SJCRH30 (cell line): ENCODE measurements at places on chromosomes 12 and 14.

- DNase-seq, result no peak
These were observed 186.9 kb upstream of the FLRT2 start for GRCh38 chr14:85342858-85343607.

GRCh38 chr14:37428954-37429353 is 166.1 kb downstream of the FOXA1 start:
- no peak for DNase-seq

GRCh38 chr14:102275866-102276265 is 29.1 kb downstream of the MOK start:
- no peak for DNase-seq

DNA sequence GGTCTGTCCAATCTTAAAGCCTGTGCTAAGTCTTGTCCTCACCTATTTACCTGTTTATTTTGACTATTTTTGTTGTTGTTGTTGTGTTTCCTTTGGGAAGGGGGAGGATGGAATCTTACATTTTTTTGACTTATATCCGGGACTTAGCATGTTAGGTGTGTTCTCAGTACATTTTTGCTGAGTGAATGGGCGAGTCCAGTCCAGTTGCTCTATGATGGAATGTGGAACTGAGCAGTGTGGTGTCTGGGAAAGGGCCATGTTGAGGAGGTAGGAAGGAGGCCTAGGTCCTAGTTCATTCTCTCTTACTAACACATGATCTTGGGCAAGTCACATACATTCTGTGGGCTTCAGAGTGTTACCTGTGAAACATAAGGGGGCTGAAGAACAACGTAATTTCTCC is 80.9 kb upstream of the SLC38A2 start:
- DNase-seq, result no peak

DNA sequence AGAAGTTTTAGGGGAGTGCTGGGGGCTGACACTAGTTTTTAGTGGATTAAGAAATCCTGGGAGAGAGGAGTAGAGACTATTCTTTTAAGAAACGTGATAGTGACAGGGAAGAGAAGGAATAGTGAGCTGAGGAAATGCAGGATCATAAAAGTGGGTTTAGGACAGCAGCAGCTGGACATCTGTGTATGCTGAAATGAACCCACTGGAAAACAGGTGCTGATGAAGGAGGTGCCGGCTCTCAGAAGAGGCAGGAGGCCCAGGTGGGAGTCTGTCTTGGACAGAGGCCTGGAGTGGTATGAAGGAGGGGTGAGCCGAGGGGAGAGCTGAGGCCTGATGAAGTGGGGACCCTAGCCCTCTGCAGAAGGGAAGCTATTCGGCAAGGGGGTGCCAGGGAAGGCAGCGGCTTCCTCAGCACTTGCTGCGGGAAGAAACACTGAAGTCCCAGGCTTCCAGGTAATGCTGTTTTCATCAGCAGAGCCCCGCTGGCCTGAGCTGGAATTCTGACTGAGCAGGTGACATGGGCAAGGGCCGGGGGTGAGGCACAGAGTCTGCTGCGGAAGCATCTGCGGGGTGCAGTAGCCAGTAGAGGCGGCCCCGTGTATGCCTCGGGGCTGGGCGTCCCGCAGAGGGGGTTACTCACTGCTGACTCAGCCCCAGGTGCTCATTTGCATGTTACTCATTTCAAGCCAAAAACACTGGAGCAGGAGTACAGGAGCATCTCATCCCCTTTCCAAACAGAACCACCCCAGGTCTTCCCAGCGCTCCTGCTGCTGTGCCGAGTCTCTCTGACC is 89.7 kb downstream of the TMCC3 start:
- peak; percentile 32 for DNase-seq

DNA sequence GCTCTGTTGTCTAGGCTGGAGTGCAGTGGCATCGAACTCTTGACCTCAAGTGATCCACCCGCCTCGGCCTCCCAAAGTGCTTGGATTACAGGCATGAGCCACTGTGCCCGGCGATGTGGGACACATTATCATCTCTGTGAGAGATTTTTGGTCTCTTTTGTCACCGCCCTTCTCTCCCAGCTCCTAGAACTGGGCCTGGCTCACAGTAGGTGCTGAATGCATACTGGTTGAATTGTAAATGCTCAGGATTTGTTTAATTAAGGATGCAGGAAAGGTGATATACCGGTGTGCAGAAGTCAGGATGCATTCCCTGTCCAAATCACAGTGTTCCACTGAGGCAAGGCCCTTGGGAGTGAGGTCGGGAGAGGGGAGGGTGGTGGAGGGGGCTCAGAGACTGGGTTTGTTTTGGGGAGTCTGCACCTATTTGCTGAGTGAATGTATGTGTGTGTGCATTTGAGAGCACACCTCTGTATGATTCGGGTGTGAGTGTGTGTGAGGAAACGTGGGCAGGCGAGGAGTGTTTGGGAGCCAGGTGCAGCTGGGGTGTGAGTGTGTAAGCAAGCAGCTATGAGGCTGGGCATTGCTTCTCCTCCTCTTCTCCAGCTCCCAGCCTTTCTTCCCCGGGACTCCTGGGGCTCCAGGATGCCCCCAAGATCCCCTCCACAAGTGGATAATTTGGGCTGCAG is 1.0 kb upstream of the KRT18 start:
- DNase-seq, result no peak

GRCh38 chr12:32030676-32031075 is 71.5 kb downstream of the RESF1 start:
- DNase-seq, result no peak

DNA sequence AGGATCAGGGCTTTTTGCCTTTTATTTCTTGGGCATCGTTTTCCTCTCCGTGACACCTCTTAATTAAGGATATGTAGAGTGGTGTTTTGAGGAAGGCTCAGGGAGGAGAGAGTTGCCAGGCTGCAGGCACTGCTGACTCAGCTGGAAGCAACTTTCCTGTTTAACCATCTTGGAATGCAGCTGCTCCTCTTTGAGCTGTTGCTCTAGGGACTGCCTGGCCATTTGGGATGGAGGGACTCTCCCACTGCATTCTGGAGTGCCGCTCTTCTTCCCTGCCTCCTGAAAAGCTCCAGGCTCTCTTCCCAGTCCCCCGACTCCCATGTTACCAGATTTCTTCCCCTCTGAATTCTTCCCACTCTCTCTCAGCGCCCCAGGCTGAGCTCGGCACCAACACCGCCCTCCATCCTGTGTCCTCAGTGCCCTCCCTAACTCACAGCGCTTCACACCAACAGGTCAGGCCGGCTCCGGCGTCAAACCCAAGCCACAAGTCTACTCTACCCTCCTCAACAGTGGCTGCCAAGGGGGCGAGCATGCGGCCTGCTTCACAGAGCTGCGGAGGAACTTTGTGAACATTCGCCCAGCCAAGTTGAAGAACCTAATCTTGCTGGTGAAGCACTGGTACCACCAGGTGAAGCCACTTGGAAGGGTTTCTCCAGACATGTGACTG is 5.9 kb downstream of the OAS3 start:
- no peak for DNase-seq

GRCh38 chr14:100176811-100177327 is 17.4 kb upstream of the DEGS2 start:
- no peak for DNase-seq

- DNase-seq, result no peak
These were observed 25.4 kb upstream of the HDAC7 start for GRCh38 chr12:47845081-47845480.

DNA sequence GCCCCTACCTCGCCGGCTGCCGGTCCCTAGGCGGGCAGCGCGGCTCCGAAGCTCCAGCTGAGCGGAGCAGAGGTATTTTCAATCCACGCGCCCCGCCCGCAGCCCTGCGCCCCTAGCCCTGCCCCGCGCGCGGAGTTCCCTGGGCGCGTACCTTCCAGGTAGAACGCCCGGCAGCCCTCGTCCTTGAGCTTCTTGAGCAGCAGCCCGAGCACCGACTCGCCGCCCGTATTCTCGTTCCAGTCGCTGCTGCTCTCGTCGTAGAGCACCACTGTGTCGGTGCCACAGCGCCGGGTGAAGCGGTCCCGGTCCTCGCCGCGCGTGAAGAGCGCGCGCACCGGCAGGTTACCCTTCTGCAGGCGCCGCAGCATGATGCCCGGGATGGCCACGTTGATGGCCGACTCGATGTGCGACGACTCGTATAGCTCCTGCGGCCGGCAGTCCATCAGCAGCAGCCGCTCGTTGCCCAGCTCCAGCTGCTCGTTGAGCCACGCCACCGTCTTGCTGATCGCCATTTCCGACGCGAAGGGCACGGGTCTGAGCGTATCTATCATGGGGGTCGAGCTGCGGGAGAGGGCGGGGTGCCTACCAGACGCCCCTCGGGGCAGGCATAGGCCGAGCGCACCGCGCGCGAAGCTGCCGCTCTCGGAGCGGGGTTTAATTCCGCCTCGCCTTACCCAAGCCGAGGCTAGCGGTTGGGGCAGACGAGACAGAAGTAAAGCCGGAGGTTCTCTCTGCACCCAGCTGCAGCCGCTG is 636 bp downstream of the DUSP6 start:
- no peak for DNase-seq

DNA sequence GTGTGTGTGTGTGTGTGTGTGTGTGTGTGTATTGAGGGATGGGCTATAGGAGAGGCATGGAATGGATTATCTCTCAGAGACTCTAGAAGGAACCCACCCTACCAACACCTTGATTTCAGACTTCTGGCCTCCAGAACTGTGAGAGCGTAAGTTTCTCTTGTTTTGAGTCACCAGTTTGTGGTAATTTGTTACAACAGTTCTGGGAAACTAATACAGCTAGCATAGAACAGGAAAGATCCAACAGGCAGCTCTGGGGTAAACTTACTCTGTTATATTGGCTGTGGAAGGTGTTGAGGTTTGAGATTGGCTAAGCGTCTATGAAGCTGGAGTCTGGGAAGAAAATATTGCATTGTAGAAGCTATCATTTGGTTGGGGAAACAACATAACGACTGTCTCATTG is 334.3 kb downstream of the AACS start:
- DNase-seq, result no peak

- DNase-seq, result no peak
These were observed 100.4 kb downstream of the RFLNA start for GRCh38 chr12:124395284-124395752.

DNA sequence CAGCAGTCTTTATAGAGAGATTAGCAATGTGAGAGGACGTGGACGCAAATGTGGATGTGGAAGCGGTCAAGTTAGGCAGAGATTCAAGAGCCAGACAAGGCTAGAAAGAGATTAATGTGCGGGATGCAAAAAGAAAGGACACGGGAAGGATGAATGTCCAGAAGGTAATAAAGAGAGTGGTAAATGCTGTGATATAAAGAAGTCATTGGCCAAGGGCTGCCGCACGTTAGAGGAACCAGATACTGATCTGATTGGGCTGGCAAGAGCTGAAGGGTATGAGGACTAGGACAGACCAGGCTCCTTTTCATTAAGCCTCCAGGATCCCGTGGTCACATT is 59.5 kb downstream of the DHRS2 start:
- DNase-seq, result no peak

- DNase-seq, result no peak
These were observed 32.2 kb upstream of the PTPRQ start for GRCh38 chr12:80411787-80412186.

- DNase-seq, result no peak
These were observed 3.1 kb upstream of the TPH2 start for GRCh38 chr12:71935594-71935993.

GRCh38 chr14:53634793-53635192 is 321.8 kb downstream of the BMP4 start:
- no peak for DNase-seq

DNA sequence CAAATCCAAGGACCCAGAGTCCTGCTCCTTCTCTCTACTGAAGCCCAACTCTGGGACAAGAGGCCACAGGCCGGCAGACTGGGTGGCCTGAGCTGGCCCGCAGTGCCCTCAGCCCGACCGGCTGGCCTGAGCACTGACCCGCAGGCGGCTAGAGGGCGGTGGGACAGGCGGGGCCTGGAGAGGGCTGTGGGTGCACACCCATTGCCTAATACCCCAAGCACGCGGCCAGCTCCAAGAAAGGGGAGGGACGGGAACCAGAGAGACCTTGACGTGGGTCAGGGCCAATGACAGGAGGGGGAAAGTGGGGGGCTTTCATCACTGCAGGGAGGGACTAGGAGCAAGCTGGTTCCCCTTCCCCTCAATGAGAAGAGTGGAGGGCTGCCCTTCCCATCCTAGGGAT is 2.0 kb upstream of the WNT10B start:
- no peak for DNase-seq

- DNase-seq, result no peak
These were observed 45.7 kb downstream of the TMEM132C start for GRCh38 chr12:128312661-128313060.

GRCh38 chr12:1760566-1761382 is 59.6 kb upstream of the LRTM2 start:
- DNase-seq, result no peak

DNA sequence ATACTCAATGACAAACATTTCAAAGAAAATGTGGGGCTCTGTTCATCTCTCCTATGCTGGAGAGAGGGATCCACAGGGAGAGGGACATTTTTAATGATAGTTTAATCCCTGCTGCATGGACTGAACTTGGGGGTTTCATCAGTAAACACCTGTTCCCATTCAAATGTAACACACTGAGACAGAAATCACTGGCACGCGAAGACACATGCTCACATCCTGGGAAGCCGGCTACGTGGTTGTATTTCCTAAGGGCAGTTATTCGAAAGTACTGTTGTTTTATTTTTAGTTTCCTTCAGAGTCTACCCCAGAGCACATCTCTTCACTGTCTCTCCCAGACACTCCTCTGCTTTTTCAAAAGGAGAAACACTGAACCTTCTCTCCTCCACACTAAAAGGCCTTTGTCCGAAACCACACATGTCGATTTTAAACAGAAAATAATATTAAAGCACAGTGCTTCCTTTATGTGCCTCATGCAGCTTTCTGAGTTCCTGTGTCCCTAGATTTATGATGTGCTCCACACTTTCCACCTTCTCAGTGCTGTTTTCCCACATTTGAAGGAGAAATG is 52.8 kb downstream of the PTHLH start:
- DNase-seq, result peak; percentile 11

DNA sequence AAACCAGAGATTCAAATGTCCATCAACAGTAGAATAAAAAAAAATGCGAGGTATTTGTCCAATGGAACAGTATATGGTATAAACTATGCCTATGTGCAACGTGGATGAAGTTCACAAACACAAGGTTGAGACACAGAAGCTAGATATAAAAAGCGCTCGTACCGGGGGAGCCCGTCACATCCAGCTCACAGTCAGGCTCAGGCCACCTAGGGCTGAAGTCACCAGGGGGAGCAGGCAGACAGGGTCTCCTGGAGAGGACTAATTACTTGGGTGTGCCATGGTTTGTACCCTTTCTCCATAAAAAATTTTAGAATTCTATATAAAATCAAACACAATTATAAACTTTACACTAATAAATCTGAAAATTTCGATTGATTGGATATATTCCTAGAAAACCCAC is 13.6 kb downstream of the AHNAK2 start:
- DNase-seq, result no peak

DNA sequence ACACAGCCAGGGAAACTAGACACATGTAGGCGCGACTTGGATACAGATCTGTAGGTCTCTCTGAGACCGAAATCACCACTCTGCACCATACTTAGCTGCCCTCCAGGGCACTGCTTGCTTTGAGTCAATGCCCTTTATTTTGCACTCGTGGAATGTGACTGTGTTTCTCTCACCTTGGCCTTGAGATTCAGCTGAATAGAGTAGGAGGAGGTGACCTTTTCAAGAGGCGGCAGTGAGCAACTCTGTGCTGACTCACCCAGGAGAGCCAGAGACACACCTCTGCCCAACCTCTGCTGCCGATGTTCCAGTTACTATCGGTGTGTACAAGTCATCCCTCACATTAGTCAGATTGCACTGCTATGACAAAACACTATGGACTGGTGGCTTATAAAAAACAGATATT is 583.4 kb downstream of the VRK1 start:
- no peak for DNase-seq

- DNase-seq, result no peak
These were observed 8.9 kb upstream of the SAV1 start for GRCh38 chr14:50676814-50677516.

GRCh38 chr12:116027551-116027821 is 250.0 kb downstream of the MED13L start:
- DNase-seq, result no peak

GRCh38 chr12:94265966-94266745 is 117.8 kb downstream of the PLXNC1 start:
- DNase-seq, result no peak
